ENCODE measurements at places on chromosomes 6 and 20.

- no peak for DNase-seq
These were observed 616.0 kb upstream of the BTBD3 start for GRCh38 chr20:11301699-11302098.

DNA sequence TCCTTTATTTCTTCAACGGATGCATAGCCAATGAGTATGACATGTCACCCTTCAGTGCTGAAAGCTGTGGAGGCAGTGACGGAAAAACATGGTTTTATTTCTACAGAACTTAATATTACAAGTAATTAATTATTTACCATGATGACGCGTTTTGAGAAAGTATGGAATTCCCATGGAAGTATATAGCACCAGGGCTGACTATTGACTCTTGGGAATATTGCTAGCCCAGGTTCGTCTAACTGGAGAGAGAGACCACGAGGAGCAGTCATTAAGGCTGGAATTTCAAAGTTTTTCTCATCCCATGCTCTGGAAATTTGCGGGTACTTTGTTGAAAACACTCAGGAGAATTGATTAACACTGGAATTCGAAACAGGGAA, 155.2 kb upstream of the PRSS16 start:
- DNase-seq = no peak

DNA sequence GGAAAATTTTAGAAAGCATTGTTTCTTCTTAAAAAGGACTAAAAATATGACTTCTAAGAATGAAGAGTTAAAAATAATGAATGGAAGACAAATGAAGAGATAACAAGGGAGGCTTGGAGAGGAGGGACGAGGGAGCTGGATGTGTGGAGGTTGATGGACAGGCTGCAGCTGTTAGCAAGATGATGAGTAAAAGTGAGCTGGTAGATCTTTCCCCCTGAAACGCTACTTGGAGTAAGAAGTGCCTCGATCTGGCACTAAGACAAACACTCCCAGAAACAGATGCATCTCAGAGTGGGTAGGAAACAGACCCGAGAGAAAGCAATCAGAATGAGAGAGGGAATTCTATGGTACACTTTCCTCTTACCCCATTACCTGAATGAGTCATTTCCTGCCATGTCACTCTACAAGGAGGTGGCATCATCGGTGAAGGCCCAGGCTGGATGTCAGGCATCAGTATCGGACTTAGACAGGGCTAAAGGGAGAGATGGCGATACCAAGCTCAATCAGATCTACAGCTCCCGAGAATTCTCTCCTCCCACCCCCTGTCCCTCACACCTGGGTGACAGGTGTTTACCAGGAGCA, 154.1 kb upstream of the BMP2 start:
- no peak for DNase-seq

DNA sequence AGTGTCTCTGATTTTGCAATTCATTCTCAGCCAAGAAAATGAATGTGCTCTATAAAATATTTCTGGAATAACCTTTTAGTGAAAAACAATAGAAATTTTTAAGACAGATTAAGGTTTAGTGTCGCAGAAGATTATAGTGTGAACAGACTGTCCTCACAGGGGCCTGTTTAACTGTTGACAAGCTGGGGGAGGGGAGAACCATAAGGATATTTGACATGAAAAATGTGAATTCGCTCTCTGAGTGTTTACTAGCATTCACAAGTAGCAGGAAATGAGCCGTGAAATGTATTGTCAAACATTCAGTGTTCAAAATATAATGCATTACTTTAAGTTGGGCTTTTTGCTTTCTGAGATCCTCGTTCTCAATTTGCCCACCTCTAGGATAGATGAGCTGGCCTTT, 134.8 kb upstream of the TSHZ2 start:
- DNase-seq = no peak

GRCh38 chr6:3484946-3485345, 28.1 kb upstream of the SLC22A23 start:
- no peak for DNase-seq
